ENCODE measurements at places on chromosomes 16 and 17.

DNA sequence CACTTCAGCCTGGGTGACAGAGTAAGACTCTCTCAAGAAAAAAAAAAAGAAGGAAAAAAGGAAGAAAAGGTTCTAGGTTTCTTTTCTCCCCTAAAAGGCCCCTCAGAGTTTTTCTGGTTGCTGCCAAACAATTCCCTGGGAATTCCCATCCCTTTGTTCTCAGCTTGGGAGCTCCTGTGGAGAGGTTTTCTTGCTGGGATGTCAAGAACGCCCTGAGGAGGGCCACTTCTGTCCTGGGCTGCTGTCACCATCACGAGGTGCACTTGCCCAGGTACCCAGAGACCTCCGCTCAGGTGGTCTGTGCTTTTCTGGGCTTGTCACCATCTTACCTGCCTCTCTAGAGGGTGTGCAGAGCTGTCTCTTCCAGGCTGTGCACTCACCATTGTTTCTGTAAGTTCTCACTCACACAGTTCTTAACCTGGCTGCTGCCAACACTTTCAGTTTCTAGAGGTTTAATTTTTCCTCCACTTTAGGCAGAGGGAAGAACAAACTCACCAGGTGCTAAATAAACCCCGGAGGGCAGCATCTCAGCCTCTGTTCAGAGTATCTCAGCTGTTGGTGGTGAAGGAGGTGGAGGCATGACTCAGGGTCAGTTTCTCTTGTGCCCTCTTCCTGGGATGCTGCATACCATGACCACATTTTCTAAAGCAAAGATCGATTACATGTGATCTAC, 2.4 kb upstream of the COX6A2 start:
- no peak for DNase-seq

- no peak for DNase-seq
Measured at GRCh38 chr16:9437115-9437514, 345.7 kb downstream of the HAPSTR1 start.

DNA sequence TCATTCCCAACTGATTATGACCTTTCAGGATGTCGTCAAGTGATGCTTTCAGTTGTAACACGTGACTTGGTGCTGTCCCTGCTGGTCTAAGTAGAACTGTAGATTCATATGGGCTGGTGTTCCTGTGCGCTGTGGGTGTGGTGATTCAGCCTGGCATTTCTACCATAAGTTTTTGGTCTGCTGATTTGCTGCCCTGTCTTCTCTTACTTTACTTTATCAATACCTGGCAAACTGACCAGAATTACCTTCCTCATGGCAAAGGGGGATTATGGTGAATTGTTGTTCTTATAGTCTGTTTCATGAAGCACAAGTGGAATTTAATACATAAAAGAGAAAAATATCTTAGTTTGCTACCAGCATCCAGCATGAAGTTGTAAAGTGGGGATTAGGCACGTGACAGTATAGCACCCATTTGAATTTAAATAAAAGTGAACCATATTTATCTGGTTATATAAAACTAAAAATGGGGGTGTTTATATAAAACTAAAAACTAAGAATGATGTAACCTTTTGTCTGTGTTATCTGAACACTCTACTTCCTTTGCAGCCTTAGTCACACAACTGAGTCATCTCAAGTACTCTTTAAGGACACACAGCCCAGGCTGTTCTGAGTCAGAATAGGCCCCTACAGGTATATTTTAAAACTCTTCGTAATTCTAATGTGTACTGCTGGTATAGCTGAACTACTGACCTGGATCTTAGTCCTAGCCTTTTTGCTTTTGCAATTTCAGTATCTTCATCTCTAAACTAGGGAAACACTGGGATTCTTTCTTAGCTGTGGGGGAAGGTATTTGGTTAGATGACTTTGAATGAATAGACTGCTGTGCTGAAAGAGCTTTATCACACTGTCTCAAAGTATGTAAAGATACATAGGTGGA, 28.3 kb downstream of the TTC19 start:
- peak; percentile 93 for DNase-seq

DNA sequence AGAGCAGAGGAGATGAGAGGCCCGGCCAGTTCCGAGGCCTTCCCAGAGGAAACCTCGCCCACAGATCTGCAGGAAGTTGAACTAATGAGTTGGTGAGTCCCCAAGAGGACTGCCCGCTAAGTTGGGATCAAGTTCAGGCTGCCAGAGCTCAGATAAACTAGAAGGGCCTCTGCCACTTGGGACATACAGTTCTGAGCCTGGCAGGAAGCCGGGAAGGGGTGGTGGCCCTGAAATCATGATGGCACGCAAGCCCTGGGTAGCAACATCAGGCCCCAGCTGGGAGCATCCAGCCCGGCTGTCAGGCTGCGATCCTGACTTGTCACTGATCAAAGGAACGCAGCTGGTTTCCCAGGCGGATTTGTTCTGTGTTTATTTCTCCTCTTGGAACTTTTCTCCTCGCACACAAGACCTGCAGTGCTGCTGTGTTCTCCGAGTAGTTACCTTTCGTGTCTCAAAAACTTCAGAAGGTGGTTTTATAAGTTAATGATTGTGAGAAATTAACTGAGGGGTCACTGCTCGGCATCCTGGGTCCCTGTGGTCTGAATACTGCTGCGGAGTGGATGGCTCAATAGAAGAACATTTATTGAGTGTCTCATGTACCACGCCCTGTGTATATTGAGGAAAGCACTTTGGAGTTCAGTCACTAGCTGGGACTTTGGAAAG, 8.0 kb upstream of the WFDC1 start:
- peak; percentile 8 for DNase-seq

DNA sequence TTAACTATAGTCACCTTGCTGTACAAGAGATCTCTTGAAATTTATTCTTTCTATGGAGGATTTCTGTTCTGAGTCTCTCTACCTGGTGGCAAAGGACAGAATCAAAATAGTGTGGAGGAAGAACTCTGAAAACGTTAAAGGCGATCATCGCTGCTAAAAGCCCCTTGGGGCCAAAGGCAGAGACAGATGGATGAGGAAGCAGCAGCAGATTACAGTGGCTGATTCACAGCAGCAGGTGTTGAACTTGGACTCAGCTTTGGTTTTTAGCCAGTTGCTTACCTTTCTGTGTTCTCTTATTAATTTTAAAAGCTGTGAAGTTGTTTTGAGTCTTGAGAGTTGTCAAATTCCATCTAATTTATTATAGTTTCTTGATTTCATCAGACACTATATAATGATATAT, 956.1 kb upstream of the GOT2 start:
- DNase-seq: no peak

Measured in fibroblast of the aortic adventitia (primary cell).